ENCODE measurements at places on chromosomes 12 and 14.

DNA sequence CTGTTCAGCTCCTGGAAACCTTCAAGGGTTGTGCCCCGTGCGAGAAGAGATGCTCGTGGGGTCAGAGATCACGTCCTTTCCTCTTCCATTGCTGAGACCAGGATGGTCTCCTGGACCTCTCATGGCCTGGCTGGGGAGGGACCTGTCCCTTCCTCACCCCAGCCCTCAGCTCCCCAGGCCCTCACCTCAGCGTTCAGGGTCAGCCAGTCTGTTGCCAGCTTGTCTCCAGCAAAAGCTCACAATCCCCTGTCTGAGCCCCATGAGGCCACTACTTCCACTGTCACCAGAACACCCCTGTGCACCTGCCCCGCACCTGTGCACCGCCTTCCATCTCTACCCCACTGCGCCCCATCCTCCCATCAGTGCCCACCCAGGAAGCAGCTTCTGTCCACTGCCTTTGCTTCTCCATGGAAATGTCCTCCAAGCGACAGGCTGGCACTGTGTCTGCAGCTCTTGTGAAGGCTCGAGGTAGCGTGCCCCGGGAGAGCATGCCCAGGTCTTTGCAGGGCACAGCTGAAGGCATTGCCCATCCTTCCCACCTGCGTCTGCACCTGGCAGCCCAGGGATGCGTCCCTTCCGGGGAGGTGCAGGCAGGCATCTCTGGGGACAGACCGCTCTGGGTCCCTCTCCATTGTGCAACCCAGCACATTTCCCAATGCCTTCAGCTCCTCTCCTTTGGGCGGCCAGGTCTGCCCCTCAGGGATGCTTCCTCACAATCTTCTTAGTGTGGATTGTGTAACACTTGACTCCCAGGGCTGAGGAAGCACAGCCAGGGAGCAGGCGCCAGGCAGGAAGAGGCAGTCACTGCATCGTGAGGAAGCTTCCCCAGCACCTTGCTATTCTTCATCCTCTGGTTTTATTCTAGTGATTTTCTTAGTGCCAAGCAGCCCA is 179.6 kb downstream of the ADGRD1 start:
- no peak for DNase-seq

GRCh38 chr12:105025890-105026289 is 39.8 kb downstream of the NOPCHAP1 start:
- no peak for DNase-seq

DNA sequence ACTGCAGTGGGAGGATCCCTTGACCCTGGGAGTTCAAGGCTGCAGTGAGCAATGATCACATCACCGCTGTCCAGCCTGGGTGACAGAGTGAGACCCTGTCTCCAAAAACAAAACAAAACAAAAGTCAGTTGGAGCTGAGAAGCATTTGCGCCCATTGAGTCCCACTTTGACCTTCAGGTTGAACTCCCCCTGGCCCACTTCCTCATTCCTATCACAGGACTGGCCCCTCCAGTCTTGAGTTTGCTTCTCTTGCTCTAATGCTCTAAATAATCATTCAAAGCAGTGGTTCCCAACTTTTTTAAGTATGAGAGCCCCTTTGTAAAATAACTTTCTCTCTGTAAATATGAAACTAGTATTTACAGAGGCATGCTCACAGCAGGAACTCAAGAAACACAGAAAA is 28.0 kb upstream of the GSC start:
- DNase-seq = no peak

- no peak for DNase-seq
These were observed 9.5 kb upstream of the CDK17 start for GRCh38 chr12:96409731-96410130.

DNA sequence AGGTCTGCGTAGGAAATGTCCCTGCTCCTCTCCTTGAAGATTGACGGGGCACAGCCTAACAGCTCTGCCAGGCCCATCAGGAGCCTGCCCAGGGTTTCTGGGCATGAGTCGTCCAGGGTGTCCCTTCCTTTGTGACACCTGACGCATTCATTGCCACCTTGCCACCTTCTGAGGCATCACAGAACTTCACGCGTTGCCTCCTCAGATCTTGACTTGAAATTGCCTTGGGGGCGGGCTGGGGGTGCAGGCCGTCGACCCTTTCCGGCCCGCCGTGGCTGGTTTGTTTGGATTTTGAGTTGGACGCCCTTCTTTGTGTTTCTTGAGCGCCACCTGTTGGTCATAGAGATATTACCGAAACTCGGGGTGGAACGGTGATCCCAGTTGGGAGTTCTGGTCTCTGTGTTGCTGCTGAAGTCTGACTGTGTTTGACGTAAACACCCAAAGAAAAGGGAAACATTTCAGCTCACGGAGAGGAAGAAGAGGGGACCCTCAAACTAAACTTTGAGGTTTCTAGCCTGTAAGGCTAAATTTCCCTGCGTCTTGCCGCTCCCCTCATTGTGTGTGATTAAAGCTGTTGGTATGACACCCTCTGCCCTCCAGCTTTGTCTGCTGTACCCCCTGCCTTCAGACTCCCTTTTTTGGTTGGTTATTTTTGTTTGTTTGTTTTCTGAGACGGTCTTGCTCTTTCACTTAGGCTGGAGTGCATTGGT is 44.6 kb downstream of the MLXIP start:
- peak; percentile 33 for DNase-seq

DNA sequence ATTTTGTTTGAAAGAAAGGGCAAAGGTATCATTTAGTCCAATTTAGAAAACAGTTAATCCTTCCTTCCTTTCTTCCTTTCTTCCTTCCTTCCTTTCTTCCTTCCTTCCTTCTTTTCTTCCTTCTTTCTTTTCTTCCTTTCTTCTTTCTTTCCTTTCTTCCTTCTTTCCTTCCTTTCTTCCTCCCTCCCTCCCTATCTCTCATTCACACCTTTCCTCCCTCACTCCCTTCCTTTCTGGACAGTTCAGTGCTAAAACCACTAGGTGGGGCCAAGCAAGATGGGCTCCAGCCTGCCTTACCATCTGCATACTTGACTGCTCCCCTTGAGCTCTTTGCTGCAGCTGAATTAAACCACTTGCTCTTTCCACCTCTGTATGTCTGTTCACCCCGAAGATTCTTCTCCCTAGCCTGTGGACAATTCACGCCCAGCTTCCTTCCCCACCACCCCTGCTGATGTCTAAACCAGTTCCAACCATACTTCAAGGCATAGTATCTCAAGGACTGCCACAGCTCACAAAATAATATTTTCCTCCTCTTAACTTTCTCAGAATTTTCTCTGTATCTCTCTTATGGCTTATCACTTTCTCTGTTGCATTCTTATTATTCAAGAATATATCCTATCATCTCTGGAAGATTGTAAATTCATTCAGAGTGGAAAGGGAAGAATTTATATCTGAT is 78.0 kb downstream of the DBX2 start:
- DNase-seq = no peak

DNA sequence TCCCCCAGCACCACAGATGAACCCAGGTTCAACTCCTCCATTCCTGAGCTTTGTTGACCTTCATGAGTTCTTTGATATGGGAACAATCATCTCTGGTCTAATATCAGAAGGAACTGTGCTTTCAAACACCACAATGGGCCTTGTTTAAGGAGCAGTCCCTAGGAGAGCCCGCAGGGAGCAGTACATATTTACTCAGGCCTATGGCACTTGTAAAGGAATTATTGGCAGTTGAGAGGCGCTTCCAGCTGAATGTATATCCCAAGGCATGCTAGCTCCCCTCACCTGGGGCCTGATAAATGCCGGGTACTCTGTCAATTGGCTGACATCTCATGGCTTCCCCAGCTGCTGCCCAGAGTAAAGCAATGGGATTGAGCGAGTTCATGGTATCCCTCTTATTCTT is 76.2 kb downstream of the ZFP36L1 start:
- no peak for DNase-seq

GRCh38 chr12:84983289-84983688 is 52.8 kb downstream of the TSPAN19 start:
- no peak for DNase-seq

GRCh38 chr14:32785585-32785984 is 153.1 kb upstream of the NPAS3 start:
- DNase-seq = no peak

- no peak for DNase-seq
These were observed 87.1 kb downstream of the GPR135 start for GRCh38 chr14:59377991-59378601.

GRCh38 chr14:52583544-52583943 is 30.9 kb downstream of the GPR137C start:
- no peak for DNase-seq

DNA sequence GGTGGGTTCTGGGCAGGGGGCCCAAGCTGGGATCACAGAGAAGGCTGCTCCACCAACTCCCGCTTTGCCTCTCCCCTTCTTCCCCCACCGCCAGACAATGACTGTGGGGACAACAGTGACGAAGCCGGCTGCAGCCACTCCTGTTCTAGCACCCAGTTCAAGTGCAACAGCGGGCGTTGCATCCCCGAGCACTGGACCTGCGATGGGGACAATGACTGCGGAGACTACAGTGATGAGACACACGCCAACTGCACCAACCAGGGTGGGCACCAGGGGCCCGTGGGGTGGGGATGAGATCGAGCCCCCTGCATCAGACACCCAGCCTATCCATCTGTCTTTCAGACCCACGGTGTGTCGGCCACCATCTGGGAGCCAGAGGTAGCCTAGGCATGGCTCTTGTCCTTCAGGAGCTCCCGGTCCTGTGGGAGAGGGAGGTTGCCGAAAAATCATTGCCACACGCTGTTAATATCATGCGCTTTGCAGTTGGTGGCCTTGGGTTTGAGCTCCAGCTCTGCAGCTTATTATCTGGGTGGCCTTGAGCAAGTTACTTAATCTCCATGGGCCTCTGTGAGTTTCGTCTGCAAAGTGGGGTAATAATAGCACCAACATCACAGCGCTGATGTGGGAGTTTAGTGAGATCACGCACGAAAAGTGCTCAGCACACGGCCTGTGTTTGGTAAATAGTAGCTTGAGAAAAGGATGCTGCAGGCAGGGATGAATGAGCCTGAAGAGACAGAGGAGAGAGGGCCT is 21.8 kb upstream of the LRP1-AS start:
- no peak for DNase-seq

GRCh38 chr12:131066886-131067490 is 113.3 kb downstream of the ADGRD1 start:
- DNase-seq = no peak

DNA sequence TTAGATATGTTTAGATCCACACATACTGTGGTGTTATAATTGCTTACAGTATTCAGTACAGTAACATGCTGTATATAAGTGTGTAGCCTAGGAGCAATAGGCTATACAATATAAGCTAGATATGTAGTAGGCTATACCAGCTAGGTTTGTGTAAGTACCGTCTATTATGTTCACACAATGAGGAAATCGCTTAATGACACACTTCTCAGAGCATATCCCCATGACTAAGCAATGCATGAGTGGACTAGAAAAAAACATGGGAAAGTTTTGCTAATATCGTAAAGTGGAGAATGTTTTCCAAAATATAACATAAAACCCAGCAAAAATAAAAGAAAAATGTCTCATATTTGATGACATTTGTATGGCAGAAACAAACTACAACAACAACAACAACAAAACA is 27.3 kb downstream of the AKAP3 start:
- DNase-seq = no peak
